ENCODE measurements at places on chromosomes 12 and 14. TPM values are rescaled to one million over a fixed set of nuclear protein-coding genes. Genes with fewer than 3 reads are reported as not detected.

The PTCSC3 gene
- total RNA-seq = not detected

The RD3L gene
- not detected for total RNA-seq

The TOMM20L gene
- not detected for total RNA-seq

The FAR2 gene
- total RNA-seq = 9.6 TPM

GRCh38 chr12:41468341-41468740 is 280.2 kb downstream of the PDZRN4 start:
- DNase-seq = no peak

GRCh38 chr12:63897931-63898330 is 53.4 kb downstream of the SRGAP1 start:
- no peak for DNase-seq

DNA sequence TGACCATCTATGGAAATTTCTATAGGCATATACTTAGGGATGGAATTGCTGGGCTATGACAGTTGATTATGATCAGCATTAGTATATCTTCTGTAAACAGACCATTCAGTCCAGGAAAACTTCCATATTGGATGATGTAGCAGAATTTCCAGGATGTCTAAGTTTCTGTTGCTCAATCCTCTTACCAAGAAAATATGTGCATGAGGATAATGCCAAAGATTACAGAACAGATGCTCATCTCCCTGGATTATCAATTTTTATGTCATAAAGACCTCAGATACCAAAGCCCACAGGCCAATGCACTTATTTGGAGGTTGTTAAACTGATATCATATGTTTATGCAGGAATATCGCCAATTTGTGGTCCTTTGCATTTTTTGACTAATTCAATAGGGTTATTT is 354.4 kb upstream of the FLRT2 start:
- DNase-seq = no peak

- no peak for DNase-seq
These were observed 24.2 kb downstream of the TRHDE start for GRCh38 chr12:72296389-72296788.

DNA sequence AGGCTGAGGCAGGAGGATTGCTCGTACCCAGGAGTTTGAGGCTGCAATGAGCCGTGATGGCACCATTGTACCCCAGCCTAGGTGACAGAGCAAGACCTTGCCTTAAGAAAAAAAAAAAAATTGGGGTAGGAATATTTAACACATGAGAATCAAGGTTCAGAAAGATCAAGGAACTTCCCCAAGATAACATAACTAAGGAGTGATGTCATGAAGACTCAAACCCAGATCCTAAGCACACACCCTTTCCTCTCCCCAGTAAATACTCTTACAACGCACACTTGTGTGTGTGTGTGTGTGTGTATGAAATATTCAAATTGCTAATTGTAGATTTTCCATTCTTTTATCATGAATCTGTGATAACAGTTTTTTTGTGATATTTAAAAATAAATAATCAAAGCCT is 90.6 kb upstream of the NUDT4 start:
- DNase-seq = no peak

GRCh38 chr12:88408823-88409222 is 171.4 kb downstream of the KITLG start:
- no peak for DNase-seq

DNA sequence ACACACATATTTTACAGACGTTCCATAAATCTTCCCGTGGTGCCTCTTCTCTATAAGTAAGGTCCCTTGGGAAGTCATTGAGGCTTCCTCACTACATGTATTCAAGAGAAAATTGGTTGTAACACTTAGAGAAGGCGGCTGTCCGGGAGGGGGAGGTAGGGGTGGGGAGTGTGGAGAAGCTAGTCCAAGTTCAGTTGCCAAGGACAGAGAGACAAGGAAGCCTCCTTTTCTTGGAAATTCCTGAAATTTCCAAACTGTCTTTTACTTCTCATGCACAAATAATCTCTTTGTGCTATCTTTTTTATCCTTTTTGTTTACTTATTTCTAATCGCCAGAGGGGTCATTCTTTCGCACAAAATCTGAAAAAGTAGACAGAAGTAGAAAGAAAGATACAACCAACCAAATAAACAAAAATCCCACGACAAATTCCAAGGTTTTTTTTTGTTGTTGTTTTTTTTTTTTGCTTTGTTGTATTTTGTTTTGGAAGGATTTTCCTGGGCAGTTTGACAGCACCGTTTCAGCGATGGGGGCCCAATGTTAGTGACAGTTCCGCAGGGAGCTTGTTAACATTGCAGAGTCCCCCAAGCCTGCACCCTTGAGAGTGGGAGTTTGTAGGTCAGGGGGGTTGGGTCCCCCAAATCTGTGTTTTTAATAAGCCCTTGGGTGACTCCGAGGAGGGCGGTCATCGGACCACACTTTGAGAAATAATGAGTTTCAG is 45.2 kb downstream of the MAP1LC3B2 start:
- no peak for DNase-seq

GRCh38 chr14:49991491-49991890 is 98.6 kb downstream of the ARF6 start:
- DNase-seq = no peak

DNA sequence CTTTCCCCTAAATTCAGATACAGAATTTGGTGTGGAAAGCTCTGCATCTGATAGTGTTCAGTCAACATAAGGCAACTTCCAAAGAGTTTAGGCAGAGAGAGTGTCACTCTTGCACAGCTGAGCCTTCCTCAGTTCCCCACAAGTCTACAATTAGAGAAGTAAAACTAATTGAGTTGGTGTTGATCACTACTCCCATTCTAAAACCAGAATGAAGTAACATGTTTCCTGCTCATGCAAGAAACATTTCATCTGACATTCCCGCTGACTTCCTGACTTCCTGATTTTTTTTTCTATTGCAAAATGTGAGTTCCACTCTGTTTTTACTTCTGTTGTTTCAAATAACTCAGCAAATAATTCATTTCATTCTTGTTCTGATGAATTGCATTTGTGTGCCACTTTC is 271.0 kb downstream of the ALG10B start:
- DNase-seq = no peak

GRCh38 chr14:39417014-39417413 is 15.2 kb downstream of the FBXO33 start:
- no peak for DNase-seq

DNA sequence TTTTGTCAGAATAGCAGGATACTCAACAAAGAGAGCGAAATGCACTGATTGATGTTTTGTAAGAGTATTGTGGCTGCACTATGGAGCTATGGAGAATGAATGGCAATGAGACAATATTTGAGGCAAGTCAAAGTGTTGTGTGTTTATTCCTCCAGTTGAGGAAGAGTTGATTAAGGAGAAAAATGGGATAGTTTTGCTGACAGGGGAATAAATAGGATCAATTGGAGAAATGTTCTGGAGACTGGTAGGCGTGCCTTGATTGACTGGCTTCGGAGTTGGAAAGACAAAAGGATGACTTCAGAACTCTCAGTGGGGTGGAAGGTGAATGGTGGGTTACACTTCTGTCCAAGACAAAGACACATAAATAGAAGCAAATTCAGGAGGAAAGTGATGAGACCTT is 1254.9 kb upstream of the TMEM132C start:
- no peak for DNase-seq

DNA sequence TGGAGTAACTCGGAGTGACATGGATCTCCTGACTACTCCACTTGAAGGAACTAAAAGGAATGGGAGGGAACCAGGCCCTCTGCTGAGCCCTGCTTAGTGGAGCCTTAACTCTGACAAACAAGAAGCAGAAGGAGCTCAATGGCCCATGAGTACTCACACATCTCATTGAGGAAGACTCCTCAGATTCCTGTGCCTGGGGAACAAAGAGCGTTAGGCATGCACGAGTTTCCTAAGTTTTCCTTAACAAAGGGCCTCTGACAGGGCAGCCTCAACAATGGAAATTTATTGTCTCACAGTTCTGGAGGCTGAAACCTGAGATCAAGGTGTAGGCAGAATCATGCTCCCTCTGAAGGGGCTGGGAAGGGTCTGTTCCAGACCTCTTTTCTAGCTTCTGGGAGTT is 185.7 kb upstream of the NTF3 start:
- DNase-seq = no peak

- no peak for DNase-seq
These were observed 26.5 kb downstream of the RERG start for GRCh38 chr12:15194456-15195368.

DNA sequence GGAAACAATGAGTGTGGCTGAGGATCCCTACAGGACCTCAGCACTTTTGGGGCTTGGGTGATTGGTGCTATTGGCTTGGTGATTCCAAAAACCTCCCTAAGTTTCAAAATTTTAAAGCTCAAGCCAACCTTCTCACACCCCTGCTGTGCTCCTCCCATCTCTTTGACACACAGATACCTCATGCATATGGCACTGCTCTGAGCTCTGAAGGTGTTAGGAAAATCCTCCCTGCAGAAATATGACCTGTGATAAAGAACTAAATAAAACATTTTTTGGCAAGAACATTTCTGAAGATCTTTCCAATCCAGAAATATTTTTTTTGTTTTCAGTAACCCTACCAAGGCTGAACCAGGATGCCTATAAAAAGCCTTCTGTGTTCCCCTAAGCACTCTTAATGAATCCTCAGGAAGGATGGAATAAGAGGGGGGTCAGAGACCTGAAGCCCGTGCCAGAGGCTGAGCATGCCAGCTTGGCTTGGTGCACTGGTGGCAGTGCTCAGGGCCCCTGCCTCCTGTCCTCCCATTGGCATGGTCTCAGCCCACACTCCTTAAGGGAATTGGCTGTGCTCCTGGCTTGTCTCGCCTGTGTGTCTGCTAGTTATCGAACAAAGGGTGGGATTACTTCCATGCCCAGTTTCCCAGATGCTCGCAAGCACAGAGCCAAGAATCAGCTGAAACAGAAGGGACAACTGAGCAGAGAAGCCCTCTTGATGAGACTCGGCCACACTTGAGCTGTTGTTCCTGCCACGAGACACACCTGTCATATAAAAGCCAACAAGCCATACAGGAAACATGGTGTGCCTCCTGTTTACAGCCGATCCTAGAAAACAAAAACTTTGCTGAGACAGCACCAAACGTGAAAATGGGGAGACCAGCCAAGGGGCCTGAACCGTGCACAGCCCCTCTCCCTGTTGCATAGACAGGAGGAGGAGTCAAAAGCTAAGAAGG is 132.7 kb upstream of the EEA1 start:
- DNase-seq = no peak

All from left lung (tissue), 14 donors.